ENCODE measurements at places on chromosomes 3 and 15. TPM values are rescaled to one million over a fixed set of nuclear protein-coding genes. Genes with fewer than 3 reads are reported as not detected.

LRRC3B gene
- total RNA-seq = not detected

CHRNA5 gene
- 9.0 TPM for total RNA-seq

CCDC54 gene
- not detected for total RNA-seq

SCAANT1 gene
- not detected for total RNA-seq

PPARG gene
- total RNA-seq = 58.3 TPM

RPL32 gene
- total RNA-seq = 1,005 TPM

PCLAF gene
- total RNA-seq = 73.7 TPM

SLC6A6 gene
- 65.5 TPM for total RNA-seq

PIF1 gene
- total RNA-seq = 13.6 TPM

C3orf49 gene
- total RNA-seq = not detected

ARHGEF26 gene
- 0.88 TPM for total RNA-seq

CHCHD6 gene
- 59.0 TPM for total RNA-seq

ITGA11 gene
- not detected for total RNA-seq

ABI3BP gene
- not detected for total RNA-seq

LSAMP gene
- total RNA-seq = not detected

HYAL1 gene
- total RNA-seq = 1.2 TPM

CCDC39 gene
- not detected for total RNA-seq

AMIGO3 gene
- total RNA-seq = not detected

ROBO2 gene
- 8.9 TPM for total RNA-seq

CRTAP gene
- total RNA-seq = 239 TPM

GRAMD1C gene
- 7.1 TPM for total RNA-seq

UQCC5 gene
- 1.8 TPM for total RNA-seq

SOX2 gene
- not detected for total RNA-seq

CAMK2N2 gene
- total RNA-seq = not detected

LRTM1 gene
- not detected for total RNA-seq

IQCH gene
- 1.7 TPM for total RNA-seq

AADACL2 gene
- not detected for total RNA-seq

ZNF385D gene
- total RNA-seq = 2.1 TPM

ALDH1L1 gene
- 5.9 TPM for total RNA-seq

GOLGA8G gene
- not detected for total RNA-seq

SLCO2A1 gene
- not detected for total RNA-seq

CLRN1 gene
- total RNA-seq = not detected

DGKG gene
- total RNA-seq = 16.4 TPM

GOLGA8R gene
- 0.90 TPM for total RNA-seq

SMCO1 gene
- total RNA-seq = not detected

RBP2 gene
- not detected for total RNA-seq

CLDN16 gene
- total RNA-seq = 15.8 TPM

TIMP4 gene
- 10.5 TPM for total RNA-seq

GOLGA6D gene
- total RNA-seq = not detected

TNFAIP8L3 gene
- total RNA-seq = not detected

OR5K4 gene
- not detected for total RNA-seq

SEMA3F gene
- total RNA-seq = 36.1 TPM

CEMIP gene
- total RNA-seq = not detected

IGF1R gene
- 109 TPM for total RNA-seq

C15orf39 gene
- total RNA-seq = 7.7 TPM

EXD1 gene
- total RNA-seq = not detected

FBXO40 gene
- total RNA-seq = not detected

KIF23 gene
- 25.1 TPM for total RNA-seq

C3orf22 gene
- not detected for total RNA-seq

FOXL2 gene
- not detected for total RNA-seq

TFRC gene
- 172 TPM for total RNA-seq

CELF6 gene
- total RNA-seq = not detected

SNURF gene
- not detected for total RNA-seq

FAM98B gene
- total RNA-seq = 1.4 TPM

CYP1A2 gene
- total RNA-seq = not detected

Measured in Caki2 (cell line).